ENCODE measurements at places on chromosomes 11 and 22.

DNA sequence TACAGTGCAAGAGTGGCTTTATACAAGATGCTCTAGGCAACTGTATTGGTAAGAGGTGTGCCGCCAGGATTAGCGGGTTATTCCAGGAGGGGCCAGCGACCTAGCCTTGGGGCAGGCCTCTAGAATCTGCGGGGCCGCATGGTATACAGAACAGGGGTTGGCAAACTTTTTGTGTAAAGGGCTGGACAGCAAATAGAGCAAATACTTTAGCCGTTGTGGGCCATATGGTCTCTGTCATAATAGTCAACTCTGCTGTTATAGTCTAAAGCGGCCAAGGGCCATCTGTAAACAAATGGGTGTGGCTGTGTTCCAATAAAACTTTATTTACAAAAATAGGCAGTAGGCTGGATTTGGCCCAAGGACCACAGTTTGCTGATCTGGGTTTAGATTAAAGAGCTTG, 32.6 kb downstream of the FBLN1 start:
- no peak for DNase-seq

DNA sequence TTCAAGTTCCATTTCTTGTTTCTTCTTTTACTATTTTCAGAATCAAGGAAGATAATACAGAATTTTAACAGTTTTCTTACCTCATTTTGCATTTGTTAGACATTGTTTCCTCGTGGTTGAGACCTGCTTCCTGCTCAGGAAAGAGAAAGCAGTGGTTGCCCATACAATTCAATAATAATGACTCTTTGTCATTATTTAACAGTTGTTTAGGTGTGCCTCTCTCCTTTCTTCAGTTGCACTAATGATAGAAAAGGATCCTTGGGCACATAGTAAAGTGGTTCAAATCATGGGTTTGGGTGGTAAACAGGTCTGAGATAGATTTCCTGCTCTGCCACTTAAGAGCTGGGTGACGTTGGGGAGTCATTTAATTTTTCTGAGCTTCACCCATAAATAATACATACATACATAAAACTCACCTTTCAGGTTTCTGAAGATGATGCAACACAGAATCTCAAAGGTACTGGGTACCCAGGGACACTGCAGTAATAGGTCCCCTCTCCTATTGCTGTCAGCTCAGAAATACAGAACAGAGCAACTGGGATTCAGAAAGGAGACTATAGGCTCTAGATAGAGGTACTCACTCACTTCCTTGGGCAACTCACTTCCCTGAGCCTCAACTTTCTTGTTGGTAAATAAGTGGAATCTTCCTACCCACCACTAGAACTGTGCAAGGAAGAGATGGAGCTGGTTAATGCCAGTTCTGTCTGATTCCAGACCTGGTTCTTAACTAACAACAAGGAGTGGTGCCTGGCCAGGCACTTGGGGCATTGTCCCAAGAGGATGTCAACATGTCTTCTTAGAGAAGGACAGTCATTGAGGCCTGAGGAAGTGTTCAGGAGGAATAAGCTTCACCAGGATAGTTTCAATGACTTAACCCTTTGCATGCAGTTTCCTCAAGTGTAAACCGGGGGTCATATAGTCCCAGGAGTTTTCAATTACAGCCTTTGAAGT, 34.9 kb downstream of the CD44 start:
- no peak for DNase-seq

GRCh38 chr11:76810151-76810853, 27.1 kb downstream of the TSKU start:
- peak; percentile 30 for DNase-seq

- no peak for DNase-seq
These were observed 2.3 kb downstream of the MRGPRE start for GRCh38 chr11:3229673-3230630.

DNA sequence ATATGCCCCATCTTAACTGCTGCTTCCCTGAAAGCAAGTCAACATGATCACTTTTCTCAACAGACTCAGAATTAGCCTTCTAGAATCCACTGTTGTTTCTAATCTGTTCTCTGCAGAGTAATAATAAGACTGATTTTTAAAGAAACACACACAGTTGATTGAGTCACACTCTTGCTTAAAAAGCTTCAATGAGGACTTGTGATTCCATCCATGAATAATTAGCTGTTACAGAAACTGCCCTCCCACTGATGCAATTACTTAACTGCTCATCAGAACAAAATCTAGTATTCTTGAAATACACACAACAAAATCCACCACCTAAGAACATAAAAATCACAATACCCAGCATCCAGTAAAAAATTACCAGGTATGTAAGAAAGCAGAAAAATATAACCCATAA, 100.5 kb upstream of the TIMP3 start:
- DNase-seq, result no peak

GRCh38 chr22:50068096-50068495, 10.0 kb upstream of the TTLL8 start:
- no peak for DNase-seq

- no peak for DNase-seq
These were observed 765 bp downstream of the BCO2 start for GRCh38 chr11:112176077-112176476.

GRCh38 chr11:58286249-58286648, 18.2 kb upstream of the OR10W1 start:
- DNase-seq, result no peak
